Karpas-422 (cell line): ENCODE measurements at places on chromosomes 3 and 15.

GRCh38 chr3:77254967-77255831, 215.3 kb downstream of the ROBO2 start:
- peak; percentile 88 for DNase-seq

- no peak for DNase-seq
Observed at GRCh38 chr3:141228395-141228794, 3.2 kb upstream of the PXYLP1 start.

DNA sequence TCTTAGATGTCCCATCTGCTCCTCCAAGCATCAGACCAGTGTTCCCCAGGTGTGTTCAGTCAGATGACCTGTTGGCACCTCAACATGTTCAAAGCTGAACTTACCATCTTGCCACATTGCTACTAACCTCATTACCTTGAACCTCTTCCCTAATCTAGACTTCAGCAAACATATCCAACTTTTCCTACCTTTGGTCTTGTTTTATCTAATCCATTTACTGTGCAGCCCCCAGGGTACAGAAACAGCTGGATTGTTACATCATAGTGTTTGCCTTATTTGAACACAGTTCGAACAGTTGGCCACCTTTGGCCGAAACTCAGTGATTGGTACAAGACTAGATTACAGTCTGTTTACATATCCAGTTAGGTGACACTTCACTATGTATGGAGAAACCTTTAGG, 36.1 kb upstream of the MCF2L2 start:
- DNase-seq = no peak

GRCh38 chr3:41308119-41308518, 108.8 kb downstream of the CTNNB1 start:
- no peak for DNase-seq

GRCh38 chr3:188007897-188008296, 146.1 kb upstream of the LPP start:
- no peak for DNase-seq

DNA sequence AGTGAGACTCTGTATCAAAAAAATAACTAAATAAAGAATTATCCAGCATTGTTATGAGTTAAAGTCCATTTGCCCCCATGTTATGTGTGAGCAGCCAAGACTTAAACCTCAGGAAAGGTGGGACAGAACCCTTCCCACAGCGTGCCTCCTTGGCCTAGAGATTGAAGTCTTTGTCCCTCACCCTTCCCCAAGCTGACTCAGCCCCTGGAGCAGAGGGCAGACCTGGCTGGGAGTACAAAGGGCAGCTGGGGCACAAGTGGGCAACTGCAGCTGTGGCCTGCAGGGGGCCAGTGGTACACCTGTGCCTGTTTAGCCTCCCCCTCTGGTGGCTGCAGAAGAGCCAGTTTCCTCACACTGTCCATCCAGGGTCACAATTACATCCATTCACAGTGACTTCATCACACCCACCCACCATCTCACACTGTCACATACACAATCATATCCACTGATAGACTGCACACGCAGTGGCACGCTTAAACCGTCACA, 940 bp upstream of the ACY1 start:
- DNase-seq = peak; percentile 79

- DNase-seq = no peak
Observed at GRCh38 chr3:193805448-193805847, 212.4 kb downstream of the OPA1 start.

DNA sequence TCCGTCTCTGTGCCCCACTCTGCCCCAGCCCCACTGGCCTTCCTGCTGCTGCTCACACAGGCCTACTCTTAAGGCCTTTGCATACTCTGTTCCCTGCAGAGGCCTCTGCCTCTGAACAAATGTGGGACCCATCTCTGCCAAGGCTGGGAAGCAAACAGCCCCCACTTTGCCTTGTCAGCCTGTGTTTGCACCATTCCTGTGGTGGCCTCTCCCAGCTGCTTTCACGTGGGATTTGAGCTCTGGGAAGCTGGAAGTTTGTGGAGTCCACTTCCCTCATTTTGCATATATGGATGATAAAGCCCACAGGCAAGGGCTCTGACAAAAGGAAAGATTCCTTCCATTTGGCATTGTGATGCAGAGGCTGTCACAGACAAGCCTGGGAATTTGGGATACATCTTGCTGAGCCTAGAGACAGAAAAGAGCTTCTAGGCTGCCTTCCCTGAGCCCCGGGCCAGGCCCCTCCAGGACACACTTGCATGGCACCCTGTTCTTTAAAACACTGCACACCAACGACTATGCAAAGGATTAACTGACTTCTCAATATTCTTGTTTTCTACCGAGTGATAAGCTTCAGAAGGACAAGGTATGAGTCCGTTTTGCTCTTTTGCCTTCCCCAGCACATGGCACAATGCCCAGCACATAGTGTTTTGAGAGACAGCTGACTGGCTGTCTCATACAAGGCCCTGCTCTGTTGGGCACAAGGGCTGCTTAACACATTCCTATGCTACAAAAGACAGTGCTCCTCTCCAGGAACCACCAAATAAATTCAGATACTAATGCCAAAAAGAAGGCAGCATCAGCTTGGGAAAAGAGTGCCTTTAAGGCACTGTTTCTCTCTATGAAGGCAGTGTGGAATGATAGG, 120.7 kb upstream of the TOPAZ1 start:
- no peak for DNase-seq
